ENCODE measurements at places on chromosomes 4 and X.
A peak's percentile ranks its signal among the peaks of the same experiment; 100 is the strongest.

- peak; percentile 86 for DNase-seq
These were observed 33.3 kb downstream of the BBS12 start for GRCh38 chr4:122765692-122766352.

DNA sequence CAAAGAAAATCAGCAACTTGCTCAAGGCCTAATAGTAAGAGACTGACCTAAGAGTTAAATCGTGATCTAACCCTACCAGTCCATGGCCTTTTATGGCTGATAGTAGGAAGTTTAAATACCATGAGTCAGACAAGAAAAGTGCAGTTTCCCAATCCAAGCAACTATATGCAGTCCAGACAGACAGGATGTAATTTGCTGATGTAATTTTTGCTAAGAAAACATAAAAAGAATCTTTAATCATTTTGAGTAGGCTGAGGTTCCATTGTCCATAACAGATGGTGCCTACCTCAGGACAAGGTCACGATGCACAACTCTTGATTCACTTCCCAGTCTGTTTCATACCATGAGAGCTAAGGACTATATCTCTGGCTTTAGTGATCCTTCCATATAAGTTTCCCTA, 317.5 kb upstream of the GRIA3 start:
- peak; percentile 86 for DNase-seq

- DNase-seq, result no peak
These were observed 70.9 kb downstream of the HTT start for GRCh38 chr4:3145234-3145924.

GRCh38 chr4:83204731-83205130, 79.9 kb downstream of the COQ2 start:
- DNase-seq, result no peak

- DNase-seq, result no peak
These were observed 24.2 kb downstream of the CHST7 start for GRCh38 chrX:46597771-46598170.

DNA sequence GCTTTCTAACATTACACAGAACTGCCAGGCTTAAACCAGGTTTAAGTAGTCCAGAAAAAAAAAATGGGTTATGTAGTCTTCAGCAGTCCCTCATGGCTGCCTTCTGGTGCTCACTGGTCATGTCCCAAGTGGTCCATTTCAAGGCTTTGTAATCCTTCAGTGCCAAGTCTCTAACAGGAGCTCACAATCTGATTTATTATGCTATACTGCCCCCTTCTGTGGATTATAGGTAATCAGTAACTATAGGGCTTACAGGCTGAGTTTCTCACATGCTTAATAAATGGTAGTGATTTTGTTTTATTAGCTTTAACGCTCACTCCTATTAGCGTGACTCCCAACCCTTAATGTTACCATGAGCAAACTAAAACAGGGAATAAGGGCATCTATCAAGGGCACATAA, 92.5 kb upstream of the EDA2R start:
- DNase-seq, result no peak

- DNase-seq, result peak; percentile 14
These were observed 501.6 kb upstream of the SMIM31 start for GRCh38 chr4:164252286-164252685.

GRCh38 chr4:60366661-60367060, 833.5 kb upstream of the ADGRL3 start:
- no peak for DNase-seq

DNA sequence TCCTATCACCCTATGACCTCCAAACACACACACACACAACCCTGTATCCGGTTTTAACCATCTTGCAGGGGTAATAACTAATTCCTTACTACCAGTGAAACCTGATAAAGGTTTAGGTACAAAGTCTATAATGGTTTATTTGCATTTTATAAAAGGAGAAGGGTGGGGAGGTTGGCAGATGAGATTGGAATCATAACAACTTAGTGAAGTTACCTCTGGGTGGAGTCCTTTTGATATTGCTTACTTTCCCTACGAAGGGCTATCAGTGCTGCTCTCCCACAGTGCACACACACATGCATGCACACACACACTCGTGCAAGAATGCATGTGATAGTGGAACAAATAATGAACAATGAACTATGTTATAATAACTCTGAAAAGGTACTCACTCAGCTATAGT, 56.1 kb downstream of the CCSER1 start:
- DNase-seq, result no peak

DNA sequence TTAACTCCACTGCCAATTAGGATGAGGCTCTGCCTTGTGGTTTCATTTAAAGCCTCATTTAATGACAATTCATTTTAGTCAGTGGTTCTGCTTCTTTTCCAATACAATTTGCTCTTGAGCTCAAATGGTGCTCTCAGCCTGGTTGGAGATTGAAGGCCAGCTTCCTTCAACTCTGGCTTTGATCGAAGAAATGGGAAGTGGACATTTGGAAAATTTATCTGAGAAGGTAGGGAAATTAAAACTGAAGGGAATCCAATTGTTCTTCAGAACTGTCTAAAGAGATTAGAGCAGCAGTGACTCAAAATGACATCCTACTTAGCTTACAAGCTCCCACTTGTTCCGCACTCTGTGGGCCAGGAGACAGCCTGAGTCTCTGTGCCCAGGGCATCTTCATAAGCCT, 206.8 kb downstream of the SMARCA1 start:
- no peak for DNase-seq

DNA sequence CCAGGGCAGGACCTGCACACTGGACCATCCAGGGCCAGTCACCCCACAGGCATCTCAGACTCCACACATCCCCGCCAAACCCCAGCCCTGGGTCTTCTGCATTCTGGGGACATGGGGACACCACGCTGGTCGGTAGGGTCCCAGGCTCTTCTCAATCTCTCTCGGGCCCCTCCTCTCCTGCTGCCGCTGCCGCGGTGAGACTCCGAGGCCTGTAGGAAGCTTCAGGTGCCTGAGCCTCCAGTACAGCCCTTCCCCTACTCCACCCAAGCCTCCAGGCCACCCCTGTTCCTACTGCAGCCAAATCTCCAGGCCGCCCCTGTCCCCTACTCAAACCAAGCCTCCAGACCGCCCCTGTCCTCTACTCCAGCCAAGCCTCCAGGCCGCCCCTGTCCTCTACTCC, 5.5 kb upstream of the ASMT start:
- DNase-seq, result no peak

DNA sequence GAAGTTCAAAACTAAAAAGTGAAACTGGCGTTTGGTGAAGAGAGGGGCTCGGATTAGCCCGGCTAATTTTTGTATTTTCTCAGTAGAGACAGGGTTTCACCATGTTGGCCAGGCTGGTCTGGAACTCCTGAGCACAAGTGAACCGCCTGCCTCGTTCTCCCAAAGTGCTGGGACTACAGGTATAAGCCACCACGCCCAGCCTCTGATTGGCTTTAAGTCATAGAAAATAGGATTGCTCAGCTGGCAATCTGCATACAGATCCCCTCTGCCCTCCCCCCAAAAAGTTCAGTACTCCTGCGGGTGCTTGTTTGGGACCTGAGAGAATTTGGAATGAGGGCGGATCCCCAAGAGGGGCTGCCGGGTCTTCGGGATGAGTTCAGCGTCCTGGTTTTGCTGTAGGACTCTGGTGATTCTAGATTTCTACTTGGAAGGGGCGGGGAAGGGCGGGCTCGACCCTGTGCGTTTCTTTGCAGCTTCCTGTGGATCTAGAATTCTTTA, 537 bp upstream of the PRKX start:
- DNase-seq, result no peak

- no peak for DNase-seq
These were observed 59.6 kb downstream of the LNX1 start for GRCh38 chr4:53531585-53532224.

DNA sequence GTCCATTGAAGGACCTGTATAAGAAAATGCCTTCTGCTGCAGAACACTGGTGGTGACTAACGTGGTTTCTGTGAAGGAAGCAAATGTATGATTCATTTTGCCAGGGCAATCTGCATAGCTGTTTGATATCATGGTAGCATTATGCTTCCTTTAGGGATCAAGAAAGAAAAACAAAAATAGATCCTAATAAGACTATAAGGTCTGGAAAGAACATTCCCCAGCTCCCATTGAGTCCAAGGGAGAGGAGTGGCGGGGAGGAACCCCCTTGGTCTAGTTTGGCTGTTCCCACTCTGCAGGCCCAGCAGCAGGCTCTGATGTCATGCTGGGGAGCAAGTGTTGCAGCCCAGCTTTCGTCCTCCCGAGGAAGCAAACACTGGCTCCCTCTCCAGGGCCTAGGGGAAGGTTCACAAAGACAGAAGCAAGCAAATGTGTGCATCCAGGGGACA, 154.5 kb upstream of the GALNT7 start:
- DNase-seq, result peak; percentile 78

GRCh38 chr4:80196259-80196921, 913 bp upstream of the PRDM8 start:
- DNase-seq, result no peak

- no peak for DNase-seq
These were observed 255.9 kb upstream of the TET2 start for GRCh38 chr4:104890598-104891275.

DNA sequence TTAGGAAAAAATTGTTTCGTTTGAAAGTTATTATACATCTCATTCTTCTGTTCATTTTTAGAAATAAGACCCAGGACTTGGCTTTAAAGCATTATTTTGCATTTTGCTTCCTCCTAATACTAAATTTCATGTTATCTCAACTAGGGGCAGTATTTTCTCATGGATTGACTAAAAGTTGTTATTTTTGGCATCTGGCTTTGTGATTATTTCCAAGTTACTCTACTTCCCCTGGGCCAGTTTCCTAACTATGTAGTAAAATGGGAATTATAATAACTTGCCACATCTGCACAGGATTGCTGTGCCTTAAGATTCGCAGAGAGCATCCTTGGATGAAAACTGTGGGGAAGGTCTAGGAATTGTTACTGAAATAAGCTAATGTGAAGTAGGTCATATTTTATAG, 3.0 kb downstream of the RBPJ start:
- no peak for DNase-seq

- no peak for DNase-seq
These were observed 32.1 kb upstream of the TEX13D start for GRCh38 chrX:124300405-124300804.

- DNase-seq, result peak; percentile 14
These were observed 39.6 kb upstream of the SLC7A3 start for GRCh38 chrX:70970482-70970995.

GRCh38 chr4:76703123-76703490, 194.8 kb downstream of the SOWAHB start:
- no peak for DNase-seq

DNA sequence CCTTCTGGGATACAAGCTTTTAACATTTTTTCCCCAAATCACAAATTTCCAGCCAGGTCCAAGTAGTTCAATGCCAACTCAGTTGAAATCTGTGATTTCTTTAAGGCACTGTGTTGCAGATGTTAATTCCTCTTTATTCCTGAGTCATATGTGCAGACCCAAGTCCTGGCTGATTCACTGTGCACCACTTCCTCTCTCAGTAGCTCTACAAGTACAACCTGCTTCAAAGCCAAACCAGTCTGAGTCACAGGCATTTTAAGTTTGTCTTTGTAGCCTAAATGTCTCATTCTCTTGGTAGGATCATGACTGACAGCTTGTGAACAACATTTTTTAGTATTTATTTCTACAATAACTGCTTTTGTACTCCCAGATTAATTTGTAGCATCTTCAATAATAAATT, 165.6 kb upstream of the S100G start:
- DNase-seq, result peak; percentile 87

DNA sequence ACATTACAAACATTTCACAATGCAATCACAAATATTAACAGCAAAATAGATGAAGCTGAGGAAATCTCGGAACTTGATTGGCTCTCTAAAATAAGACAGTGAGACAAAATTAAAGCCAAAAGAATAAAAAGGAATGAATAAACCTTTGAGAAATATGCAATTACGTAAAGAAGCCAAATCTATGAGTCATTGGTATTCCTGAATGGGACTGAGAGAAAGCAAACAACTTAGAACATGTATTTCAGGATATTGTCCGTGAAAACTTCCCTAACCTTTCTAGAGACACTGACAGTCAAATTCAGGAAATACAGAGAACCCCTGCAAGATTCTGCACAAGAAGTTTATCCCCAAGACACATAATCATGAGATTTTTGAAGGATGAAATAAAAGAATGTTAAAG, 48.4 kb upstream of the SPANXN2 start:
- DNase-seq, result no peak

GRCh38 chr4:159077702-159078495, 25.0 kb upstream of the RAPGEF2 start:
- DNase-seq, result no peak
